ENCODE measurements at places on chromosomes 3 and 15.

DNA sequence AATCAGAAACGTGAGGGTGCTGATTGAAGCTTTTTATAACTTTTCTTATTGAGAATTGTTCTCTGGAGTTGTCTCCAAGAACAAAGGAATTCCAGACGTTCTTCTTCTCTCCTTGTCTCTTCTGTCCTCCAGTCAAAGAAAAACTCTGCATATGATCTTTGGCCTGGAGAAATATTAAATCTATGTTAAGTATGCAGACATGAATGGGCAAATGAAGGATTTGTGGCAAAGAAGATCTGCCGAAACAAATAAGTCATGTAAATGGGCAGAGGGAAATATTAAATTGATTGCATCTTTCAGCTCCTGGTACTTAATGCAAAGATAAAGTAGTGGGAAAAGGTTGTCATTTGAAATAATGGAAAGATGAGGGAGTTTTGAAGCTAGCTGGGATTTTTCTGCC is 74.9 kb downstream of the IGF1R start:
- DNase-seq: no peak

- DNase-seq: no peak
Measured at GRCh38 chr15:100524326-100524725, 4.4 kb downstream of the CERS3 start.

- no peak for DNase-seq
Measured at GRCh38 chr3:133301731-133302130, 98.1 kb upstream of the BFSP2 start.

GRCh38 chr3:126914226-126914625 is 68.7 kb upstream of the PLXNA1 start:
- DNase-seq: no peak

- DNase-seq: no peak
Measured at GRCh38 chr3:19891740-19892139, 42.3 kb downstream of the EFHB start.

- no peak for DNase-seq
Measured at GRCh38 chr15:66023311-66023972, 154.2 kb downstream of the RAB11A start.

DNA sequence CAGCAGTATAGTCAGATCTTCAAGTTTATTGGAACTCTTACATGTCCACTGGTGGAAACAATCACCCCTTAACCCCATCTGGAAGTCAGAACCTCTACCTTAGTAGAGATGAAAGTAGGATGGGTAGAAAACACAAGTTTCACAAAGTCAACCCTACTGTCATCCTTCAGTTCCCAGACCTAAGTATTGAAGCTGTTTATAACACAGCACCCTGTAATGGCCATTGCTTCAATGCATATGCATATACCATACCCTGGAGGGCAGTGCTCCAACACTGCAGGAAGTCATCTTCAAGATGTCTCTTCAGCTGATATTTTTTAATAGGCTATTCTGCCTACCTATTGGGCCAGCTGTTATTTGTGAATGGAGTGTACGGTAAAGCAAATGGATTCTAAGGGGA is 241.3 kb downstream of the UBE2E2 start:
- DNase-seq: no peak

GRCh38 chr3:17089314-17089700 is 204.6 kb downstream of the PLCL2 start:
- DNase-seq: no peak

- DNase-seq: no peak
Measured at GRCh38 chr3:15081960-15082664, 16.8 kb downstream of the RBSN start.

DNA sequence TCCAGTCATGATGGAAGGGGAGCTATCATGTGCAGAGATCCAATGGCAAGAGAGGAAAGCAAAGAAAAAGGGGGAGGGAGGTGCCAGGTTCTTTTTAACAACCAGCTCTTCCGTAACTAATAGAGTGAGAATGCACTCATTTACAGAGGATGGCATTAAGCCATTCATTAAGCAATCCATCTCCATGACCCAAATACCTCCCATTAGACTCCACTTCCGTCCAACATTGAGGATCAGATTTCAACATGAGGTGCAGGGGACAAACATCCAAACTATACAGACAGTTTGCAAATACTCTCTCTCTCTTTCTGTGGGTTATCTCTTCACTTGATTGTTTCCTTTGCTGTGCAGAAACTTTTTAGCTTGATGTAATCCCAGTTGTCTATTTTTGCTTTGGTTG is 21.2 kb downstream of the ZDHHC23 start:
- DNase-seq: no peak

DNA sequence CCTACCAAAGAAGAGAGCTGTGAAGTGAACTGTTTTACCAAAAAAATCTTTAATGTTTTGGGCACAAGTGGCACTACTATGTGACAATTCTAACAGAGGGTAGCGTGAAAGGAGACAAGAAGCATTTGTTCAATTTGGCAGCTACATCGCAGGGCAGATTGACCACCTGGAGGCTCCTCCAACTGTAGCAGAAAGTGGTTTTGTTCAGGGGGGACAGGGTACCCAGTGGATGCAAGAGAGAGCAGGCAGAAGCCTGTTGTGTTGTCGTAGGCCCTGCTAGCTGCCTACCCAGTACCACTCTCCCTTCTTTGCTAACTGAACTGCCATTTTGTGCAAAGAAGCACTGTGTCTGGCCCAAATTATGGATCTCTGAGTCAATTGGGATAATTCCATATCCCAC is 54.8 kb upstream of the SYN2 start:
- DNase-seq: no peak

DNA sequence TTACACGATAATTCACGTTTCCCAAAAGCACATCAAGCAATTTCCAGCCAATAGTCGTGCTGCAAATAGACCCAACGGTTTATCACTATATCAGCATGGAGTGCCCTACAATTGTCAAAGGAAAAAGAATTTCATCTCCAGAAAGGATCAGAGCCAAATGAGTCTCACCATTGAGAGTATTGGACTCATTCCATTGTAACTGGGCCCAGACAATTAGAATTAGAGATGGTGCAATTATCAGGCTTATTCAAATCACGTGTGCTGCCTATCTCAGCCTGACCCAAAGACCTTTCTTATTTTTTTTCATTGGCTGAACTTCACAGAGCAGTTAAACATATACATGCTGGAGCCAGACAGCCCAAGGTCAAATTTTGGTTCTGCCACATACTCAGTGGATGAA is 87.0 kb upstream of the LRTM1 start:
- no peak for DNase-seq

- DNase-seq: no peak
Measured at GRCh38 chr15:74669627-74670026, 26.2 kb downstream of the EDC3 start.

GRCh38 chr3:195080571-195081151 is 190.3 kb downstream of the XXYLT1 start:
- DNase-seq: no peak

DNA sequence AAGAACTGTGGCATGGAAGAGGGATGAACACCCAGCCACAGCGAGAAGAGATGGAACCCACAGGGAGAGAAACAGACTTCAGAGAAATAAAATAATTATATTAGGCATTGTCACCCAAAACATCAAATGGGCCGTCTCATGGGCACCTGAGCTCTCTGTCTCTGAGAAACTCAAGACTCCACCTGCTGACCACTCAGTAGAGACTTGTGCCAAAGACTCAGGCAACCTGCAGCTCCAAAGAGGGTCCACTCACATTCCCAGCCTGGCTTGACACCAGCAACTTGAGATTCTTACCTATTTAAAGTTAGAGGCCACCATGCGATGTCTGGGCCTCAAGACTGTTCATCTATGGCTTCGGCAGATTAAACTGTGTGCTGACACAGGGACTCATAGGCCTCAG is 12.0 kb downstream of the SEMA5B start:
- no peak for DNase-seq

- no peak for DNase-seq
Measured at GRCh38 chr3:58484045-58484721, 7.7 kb upstream of the KCTD6 start.

DNA sequence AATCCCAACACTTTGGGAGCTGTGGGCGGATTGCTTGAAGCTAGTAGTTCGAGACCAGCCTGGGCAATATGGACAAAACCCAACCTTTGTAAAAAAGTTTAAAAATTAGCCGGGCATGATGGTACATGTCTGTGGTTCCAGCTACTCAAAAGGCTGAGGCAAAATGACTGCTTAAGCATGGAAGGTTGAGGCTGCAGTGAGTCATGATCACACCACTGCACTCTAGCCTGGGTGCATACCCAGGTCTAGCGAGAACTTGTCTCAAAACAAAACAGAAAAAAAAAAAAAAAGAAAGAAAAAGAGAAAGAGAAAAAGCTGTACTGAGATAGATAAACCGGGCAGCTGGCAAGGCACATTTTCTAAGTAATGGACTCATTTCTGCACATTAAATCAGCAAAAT is 10.6 kb downstream of the ARPP19 start:
- no peak for DNase-seq

DNA sequence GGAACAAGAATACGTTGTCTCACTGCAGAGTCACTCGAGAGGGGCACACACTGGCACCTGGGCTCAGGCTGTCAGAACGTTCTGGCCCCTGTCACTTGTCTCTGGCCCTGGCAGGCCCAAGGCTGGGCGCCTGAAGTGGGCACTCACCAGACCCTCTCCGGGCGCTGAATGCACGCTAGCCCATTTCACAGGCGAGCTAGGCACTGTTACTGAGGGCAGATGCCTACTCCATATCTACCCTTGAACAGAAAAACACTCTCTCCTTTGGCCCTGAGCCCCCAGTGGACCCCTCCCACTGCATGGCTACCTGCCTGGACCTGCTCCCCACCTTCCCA is 42.3 kb upstream of the IQSEC1 start:
- DNase-seq: no peak

DNA sequence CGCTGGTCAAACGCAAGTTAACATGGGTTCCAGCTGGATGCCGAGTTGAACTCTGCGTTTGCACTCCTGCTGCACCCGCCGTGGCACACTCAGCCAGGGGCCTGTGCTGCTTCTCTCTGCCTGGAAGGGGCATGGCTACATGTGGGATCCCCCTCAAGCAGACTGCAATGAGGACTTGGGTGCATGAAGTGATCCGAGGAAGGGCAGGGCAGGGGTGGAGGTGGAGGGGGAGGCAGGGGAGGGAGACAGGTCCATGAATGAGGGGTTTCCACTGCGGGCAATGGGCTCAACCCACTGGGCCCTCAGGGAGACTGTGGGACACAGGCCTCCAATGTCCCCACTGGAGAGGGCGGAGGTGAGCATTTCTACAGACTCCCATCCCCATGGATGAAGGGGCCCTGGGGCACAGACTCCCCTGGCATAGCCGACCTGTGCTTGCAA is 141.6 kb upstream of the MEF2A start:
- DNase-seq: no peak

- no peak for DNase-seq
Measured at GRCh38 chr15:44633603-44634002, 29.9 kb downstream of the SPG11 start.

DNA sequence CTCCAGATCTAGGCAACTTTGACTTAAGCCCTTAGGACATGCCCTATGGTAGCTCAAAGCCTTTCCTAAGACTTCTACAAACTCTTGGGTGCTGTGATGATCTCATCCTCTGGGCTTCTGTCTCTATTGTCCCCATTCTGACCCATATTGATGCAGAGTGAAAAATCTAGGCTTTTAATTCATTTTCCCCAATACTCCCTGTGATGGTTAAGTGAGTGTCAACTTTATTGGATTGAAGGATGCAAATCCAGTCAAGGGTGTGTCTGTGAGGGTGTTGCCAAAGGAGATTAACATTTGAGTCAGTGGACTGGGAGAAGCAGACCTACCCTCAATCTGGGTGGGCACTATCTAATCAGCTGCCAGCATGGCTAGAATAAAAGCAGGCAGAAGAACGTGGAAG is 97.3 kb upstream of the NUDT16 start:
- DNase-seq: no peak

Measured in pulmonary artery endothelial cell (primary cell).